ENCODE measurements at places on chromosomes 2 and 18.

DNA sequence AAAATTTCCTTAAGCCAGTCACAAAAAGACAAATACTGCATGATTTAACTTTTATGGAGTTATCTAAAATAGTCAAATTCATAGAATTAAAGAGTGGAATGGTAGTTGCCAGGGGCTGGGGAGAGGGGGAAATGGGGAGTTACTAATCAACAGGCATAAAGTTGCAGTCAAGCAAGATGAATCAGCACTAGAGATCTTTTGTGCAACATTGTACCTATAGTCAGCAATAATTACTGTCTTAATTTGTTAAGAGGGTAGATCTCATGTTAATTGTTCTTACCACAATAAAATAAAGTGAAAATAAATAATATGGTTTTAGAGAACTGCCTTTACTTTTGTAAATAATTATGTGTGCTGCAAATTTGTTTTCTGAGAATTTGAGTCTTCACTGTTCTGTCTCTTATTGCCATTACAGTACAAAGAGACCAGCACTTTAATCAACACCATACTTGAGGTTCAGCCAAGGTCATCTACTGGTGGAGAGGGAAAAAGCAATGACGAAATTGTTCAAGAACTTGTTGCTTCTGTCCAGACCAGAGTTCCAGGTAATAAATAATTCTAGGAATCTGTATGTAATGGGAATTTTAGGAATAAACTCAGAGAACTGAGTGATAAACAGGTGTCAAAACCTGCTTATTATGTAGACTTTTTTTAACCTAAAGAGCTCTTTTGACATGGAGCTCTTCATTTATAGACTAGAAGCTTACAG lies 75.5 kb downstream of the TRABD2A start:
- DNase-seq = no peak

- DNase-seq = no peak
Observed at GRCh38 chr2:179682756-179683155, 178.7 kb downstream of the ZNF385B start.

- no peak for DNase-seq
Observed at GRCh38 chr2:45713136-45713535, 61.7 kb downstream of the PRKCE start.

GRCh38 chr18:52888014-52888413 lies 548.0 kb downstream of the DCC start:
- DNase-seq = no peak

- no peak for DNase-seq
Observed at GRCh38 chr2:54589340-54590215, 133.5 kb downstream of the SPTBN1 start.

GRCh38 chr2:30334762-30335363 lies 103.5 kb downstream of the LBH start:
- no peak for DNase-seq

DNA sequence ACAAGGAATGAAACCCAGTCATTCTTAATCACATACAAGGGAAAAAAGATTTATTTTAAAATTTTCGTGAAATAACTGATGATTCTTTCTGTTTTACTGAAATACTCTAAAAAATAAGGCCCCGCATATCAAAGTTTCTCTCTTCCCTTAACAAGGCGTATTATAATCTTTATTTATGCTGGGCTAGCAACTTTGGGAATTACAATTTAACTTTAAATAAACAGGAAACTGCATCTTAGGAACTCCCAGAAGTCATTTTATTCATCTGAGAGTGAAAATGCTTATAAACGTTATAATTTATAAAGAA lies 166.7 kb downstream of the TCF4 start:
- no peak for DNase-seq

DNA sequence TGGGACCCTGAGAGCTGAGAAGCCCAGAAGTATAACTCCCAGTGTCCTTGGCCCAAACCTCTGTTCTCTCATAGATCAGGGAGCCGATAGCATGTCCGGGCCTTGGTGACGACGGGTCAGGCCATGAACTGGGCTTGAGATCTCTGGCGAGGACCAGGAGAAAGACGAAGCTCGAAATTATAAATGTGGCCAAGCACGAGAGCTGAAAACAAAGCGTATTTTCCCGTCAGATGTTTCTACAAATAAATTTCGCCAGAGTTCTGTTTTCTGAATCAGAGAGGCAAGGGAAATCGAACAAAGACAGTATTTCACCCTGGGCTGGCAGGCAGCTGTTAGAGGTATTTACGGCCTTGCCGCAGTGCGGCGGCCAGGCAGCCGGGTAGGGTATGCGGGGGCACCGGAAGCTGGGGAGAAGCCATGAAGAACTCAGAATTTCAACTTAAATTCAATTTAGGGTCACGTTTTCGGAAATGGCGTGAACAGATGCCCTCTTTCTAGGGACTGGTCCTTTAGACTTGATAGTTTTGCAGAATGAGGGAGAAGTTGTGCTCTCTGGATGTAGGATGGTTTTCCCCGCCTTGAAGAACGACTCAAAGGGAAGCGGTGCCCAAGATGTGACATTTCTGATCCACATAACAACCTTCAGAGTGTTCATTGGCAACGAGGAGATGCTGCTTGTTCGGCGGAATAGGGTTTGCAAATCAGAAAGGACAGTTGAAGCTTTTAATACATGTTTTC lies 9.6 kb downstream of the HOXD8 start:
- DNase-seq = no peak

- DNase-seq = no peak
Observed at GRCh38 chr18:67513280-67513679, 3.2 kb downstream of the DSEL start.

GRCh38 chr18:13616041-13616440 lies 110.3 kb downstream of the FAM210A start:
- DNase-seq = no peak

DNA sequence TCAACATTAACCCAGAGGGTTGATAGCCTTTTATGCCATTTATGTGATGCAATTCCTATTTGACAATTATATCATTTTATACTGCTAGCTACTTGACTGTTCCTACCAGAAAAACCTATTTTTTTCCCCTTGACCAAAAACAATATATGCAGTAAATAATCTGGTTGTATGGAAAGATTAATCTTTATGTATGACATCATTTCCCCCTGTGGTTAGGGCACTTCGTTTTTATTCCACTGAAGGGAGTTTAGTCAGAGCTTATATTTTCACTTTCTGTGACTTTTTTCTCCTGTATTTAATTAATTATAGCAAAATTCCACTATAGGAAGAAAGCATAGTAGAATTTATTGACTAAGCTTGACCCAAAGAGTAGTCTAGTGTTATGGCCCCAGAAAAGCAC lies 107.6 kb downstream of the HAUS1 start:
- DNase-seq = peak; percentile 6

DNA sequence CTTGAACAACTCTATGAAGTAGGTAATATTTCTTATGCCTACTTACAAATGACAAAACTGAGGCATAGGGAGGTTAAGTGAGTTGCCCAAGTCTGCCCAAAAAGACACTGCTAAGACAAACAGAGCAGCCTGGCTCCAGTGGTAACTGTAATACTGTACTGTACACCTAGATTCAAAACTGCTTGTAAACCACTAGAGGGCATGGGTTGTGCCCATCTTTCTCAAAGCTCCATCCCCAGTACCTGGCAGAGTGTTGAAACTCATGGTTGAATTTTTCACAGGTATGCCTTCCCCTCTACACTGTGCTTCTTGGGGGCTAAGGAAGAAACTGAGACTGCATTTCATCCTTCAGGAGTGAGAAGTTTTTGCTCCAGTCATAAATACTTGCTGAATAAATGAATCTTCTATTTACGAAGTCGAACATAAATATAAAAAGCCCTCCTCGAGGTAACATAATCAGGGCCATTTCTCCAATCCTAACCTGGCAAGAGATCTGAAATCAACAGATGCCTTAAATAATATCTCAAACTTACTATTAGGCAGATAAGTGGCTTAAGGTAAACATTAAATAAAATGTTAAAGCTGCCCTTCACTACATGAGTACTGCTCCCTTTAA lies 2.0 kb downstream of the PPP4R1 start:
- peak; percentile 9 for DNase-seq

DNA sequence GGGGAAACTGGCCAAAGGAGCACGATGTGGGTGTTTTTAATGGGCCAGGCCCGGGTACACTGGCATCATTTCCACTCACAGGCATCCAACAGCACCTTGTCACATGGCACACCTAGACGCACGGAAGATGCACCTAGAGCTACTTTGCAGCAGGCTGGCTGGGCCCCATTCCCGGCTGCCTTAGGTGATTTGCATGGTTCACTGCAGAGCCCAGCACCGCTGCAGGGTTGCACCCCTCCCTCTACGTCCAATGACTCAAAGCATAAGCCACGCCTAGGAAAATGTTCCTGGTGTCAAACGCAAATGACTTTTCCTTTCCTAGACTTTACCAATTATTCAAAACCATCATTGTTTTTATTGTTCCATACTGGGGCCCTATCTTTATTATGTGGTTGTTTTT lies 222.9 kb downstream of the EIPR1 start:
- no peak for DNase-seq

DNA sequence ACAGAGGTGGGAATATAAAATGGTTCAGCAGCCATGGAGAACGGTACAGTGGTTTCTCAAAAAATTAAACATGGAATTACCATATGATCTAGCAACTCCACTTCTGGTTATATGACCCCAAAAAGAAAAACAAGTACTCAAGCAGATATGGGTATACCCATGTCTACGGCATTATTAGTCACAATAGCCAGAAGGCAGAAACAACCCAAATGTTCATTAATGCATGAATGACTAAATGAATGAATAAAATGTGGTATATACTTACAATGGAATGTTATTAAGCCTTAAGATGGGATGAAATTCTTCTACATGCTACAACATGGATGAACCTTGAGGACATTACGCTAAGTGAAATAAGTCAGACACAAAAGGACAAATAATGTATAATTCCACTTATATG lies 266.8 kb upstream of the FBXO11 start:
- DNase-seq = no peak

GRCh38 chr2:133867166-133867565 lies 298.9 kb upstream of the NCKAP5 start:
- no peak for DNase-seq

DNA sequence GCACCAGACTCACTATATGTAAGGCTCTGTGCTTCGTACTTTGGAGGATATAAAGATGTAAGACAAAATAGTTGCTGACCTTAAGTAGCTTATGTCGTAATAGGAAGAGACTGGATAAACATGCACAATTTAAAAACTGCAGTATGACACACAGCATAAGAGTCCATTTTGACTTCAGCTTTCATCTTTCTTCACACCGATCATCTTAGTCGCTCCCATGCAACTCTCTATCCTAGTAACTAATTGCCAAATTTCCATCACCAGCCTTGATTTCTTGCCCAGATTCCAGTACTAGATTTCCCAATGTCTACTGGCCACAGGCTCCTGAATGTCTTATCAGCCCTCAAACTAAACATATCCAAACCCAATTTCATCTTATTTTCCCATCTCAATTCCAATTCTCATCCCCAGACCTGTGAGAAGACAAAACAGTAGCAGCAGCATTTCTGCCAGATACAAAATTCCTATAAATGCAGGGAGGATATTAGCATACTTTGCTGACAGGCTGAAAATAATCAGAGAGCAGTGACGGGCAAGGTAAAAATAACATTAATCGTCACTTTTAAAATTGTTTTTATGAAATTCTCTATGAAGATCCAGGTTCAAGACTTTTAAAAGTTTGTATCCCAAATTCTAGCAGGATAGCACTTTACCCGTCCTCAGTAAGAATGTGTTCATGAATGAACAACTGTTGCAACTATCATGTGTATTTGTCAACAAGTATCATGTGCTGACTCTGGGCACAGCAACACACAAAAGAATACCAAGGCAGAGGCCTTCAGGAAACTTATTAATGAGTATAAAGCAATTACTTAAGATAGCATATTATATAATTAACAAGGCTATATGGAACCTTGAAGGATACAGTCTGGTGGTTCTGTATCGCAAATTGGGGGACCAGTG lies 42.2 kb downstream of the KIDINS220 start:
- DNase-seq = no peak

DNA sequence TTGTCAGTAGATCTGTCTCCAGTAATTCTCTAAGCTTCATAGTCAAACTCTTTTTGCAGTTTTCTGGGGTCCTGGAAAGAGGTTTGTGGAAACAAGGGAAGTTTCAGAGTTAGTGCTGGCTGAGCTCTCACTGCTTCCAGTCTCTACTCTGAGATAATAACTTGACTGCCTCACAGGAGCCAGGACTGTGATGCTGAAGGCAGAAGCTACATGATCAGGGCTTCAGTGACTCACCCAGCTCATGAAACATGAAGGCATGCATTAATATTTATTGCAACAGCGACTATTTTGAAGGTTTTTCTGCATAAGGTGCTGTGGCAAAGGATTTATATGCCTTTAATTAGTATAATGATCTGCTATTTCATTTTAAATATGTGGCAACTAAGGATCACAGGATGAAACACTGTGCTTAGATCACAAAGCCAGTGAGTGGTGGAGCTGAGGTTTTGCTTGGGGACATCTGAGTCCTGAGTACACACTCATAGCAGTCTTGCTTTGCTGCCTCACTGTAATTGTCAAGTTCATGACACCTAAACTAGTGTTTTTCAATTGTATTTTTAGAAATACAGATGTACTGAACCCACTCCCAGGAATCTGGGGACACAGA lies 448.4 kb upstream of the GCFC2 start:
- no peak for DNase-seq

GRCh38 chr2:68386365-68386764 lies 21.3 kb downstream of the PLEK start:
- no peak for DNase-seq

DNA sequence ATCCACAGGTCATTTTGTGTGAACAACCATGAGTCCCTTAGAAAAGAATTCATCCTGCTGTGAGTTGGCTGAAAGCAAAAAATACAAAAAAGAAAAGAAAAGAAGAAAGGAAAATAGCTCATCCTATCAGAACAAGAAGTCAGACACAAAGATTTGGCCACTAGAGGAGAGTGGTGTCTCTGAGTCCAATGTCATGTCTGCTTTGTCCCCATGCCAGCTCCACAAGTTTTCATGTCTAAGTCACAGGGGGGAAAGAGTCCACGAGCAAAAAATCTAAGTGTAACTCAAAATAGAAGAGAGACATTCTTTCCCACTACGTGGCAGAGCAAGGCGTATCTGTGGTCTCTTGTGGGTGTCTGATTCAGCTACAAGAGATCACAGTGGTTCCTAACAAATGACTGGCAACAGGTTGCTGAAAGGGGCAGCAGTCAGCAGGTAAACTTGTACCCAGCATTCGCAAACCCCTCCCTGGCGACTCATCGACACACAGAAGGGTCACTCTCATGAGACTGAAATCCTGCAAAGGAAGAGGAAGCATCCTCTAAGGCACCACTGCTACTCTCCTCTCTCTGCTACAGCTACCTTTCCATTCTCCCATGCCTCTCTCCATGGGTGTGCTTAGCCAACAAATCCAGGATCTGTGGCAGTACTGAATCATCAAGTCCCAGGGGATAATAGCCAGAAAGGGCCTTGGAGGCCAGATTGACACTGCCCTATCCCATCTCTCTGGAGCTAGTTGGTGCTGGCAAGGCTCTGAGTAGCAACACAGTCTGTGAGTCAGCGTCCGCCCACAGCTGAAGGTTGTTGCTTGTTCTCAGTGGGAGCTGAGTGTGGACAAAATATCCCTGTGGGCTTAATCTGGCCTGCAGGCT lies 123.0 kb upstream of the SLC39A10 start:
- peak; percentile 78 for DNase-seq

DNA sequence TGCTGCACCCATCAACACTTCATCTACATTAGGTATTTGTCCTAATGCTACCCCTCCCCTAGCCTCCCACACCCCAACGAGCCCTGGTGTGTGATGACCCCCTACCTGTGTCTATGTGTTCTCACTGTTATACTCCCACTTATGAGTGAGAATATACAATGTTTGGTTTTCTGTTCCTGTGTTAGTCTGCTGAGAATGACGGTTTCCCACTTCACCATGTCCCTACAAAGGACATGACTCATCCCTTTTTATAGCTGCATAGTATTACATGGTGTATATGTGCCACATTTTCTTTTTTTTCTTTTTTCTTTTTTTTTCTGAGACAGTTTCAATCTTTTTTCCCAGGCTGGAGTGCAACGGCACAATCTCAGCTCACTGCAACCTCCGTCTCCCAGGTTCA lies 284.1 kb upstream of the CYP26B1 start:
- no peak for DNase-seq
